Smooth muscle cell of trachea (primary cell): ENCODE measurements at places on chromosomes 12 and 14. TPM values are rescaled to one million over a fixed set of nuclear protein-coding genes. Genes with fewer than 3 reads are reported as not detected.

RHEBL1 gene
- total RNA-seq = 0.15 TPM in 1 of 2 replicates, not detected in the other

FSCB gene
- total RNA-seq = under 0.01 TPM in 1 of 2 replicates, not detected in the other

APAF1 gene
- 21.2 and 30.3 TPM in 2 replicates for total RNA-seq

DHRS2 gene
- 0.33 TPM in 1 of 2 replicates, not detected in the other for total RNA-seq

HOXC12 gene
- not detected in 2 replicates for total RNA-seq

ZC2HC1C gene
- 1.2 and 2.5 TPM in 2 replicates for total RNA-seq

CRACR2A gene
- 13.1 and 15.0 TPM in 2 replicates for total RNA-seq

PZP gene
- not detected in 2 replicates for total RNA-seq

MUCL1 gene
- not detected in 2 replicates for total RNA-seq
